ENCODE measurements at places on chromosomes 2 and 18.

GRCh38 chr2:186751790-186752189, 57.9 kb downstream of the FAM171B start:
- no peak for DNase-seq

DNA sequence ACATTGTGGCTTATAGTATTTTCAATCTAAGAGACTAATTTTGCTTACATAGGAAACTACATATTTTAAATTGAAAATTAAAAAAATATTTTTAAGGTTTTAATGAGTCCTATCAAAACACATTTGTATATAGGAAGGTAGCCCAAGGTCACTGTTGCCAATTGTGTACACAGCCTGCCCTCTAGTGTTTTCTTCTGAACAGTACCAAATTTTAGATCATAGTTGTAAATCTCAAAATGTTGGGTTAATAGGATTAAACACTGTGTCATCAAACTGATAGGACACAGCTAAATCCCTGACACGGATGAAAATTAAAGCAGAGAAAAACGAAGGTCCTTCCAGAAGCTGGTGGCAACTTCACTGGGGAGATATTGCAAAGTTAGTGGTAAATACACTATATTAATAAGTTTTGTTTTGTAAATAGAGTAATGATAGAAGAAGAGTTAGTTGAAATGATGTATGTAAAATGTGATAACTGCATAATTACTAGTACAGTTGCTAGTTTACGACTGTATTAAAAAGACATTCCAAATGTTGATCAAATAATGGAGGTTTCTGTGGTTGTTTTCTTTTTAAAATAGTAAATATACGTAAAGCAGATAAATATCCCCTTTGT, 19.7 kb downstream of the CLUL1 start:
- peak; percentile 28 for DNase-seq

- no peak for DNase-seq
Observed at GRCh38 chr2:156343940-156344301, 11.4 kb upstream of the NR4A2 start.

DNA sequence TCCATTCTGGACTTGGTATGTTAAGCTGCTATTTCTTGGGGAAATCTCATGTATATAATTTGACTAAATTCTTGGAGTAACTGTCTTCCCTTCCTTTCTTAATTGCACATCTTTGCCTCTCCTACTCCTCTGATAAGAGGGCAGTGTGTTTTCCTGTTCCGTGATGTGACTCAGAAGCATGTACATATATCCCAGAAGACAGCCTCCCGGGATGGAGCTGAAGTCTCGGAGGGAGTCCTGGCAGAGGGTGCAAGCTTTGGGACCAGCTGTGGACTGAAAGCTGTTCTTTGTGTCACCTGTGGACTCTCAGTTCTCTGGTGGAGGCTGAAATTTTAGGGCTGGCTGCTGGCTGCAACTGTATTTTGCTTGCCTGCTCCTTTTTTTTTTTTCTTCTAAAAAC, 54.7 kb upstream of the MGAT5 start:
- no peak for DNase-seq

- no peak for DNase-seq
Observed at GRCh38 chr2:38406597-38407110, 29.6 kb upstream of the ATL2 start.

DNA sequence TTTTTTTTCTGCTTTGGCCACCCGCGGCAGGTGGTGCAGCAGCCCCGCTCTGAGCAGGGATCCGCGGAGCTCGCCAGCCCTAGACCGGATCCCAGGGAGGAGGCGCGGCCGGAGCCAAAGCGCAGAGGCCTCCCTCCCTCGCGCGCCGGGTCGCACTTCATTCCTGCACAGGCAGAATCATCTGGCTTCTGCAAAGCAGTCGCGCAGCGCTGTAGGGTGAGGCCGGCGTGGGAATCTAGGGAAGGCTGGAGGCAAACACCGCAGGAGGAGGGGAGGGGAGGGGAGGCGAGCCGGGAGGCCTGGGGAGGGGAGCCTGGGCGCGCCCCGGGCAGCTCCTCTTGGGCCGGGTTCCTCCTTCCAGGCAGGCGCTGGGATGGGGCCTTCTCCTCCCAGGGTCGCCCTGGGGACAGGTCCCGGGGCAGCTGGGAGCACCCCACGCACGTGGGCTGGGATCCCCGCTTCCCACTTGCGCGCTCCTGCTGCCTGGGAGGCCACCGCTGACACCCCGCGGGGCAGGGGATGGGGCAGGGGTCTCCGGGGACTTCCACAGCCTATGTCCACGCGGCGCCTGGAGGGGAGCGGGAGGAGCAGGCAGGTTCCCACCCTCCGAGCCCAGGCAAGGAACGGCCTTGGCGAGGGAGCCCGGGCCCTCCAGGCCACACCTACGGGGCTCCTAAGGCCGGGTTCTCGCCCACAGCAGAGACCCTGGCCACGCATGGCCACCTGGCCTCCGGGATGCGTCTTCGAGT, 45.0 kb downstream of the MBP start:
- DNase-seq = no peak

GRCh38 chr2:240462073-240462706, 26.7 kb downstream of the GPC1 start:
- no peak for DNase-seq

GRCh38 chr2:198890490-198890889, 567.2 kb downstream of the SATB2 start:
- DNase-seq = no peak

GRCh38 chr2:200226451-200227426, 79.8 kb upstream of the SPATS2L start:
- DNase-seq = no peak

GRCh38 chr2:160298960-160299359, 98.9 kb upstream of the ITGB6 start:
- DNase-seq = no peak

- peak; percentile 47 for DNase-seq
Observed at GRCh38 chr2:220687231-220687843, 884.8 kb downstream of the EPHA4 start.

DNA sequence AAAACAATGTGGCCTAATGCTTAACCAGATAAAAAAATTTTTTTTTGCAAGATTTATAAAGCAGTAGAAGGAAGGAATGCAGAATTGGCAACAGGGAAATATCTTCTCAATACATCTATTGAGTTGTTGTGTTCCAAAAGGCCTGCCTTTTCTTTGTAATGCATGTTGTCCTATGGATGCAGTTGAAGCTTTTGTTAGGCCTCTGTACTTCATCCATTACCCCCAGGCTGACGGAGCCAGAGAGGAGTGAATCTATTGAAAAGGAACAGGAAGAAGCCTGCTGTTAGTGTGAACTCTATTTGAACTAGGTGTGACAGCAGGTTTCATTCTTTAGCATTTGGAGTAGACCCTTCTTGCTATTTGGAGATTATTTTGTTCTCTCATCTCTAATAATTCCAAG, 56.5 kb downstream of the MTX2 start:
- DNase-seq = no peak

DNA sequence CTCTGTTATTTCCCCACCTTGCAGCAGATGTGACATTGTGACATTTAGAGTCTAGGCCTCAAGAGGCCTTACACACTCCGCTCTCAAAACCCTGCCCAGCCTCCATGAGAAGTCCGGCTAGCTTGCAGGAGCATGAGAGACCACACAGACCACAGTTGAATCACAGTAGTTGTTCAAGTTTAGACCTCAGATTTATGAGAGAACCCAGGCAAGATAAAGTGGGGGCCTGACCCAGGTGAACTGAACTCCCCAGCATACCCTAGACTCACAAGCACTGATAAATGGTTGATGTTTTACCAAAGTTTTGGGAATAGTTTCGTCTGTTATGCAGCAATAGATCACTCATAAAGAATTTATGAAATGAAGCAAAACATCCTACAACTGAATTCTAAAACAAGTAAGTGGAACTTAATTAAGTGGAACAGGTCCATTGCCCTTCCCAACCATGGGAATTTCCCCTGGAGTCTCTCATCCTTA, 4.7 kb upstream of the STAT1 start:
- DNase-seq = no peak

- no peak for DNase-seq
Observed at GRCh38 chr2:239978411-239978810, 46.7 kb downstream of the NDUFA10 start.

Data from CD4-positive, alpha-beta memory T cell (primary cell).